ENCODE measurements at places on chromosomes 16 and 17. TPM values are rescaled to one million over a fixed set of nuclear protein-coding genes. Genes with fewer than 3 reads are reported as not detected.

The GGT6 gene
- total RNA-seq = 0.56 TPM

The BAIAP3 gene
- 0.67 TPM for total RNA-seq

The TMIGD1 gene
- total RNA-seq = not detected

The AIPL1 gene
- total RNA-seq = not detected

The MYO15A gene
- 2.0 TPM for total RNA-seq

Measured in thyroid gland (tissue), 4 donors.